ENCODE measurements at places on chromosomes 5 and 9.

GRCh38 chr5:132812781-132813598, at the start of gene SOWAHA:
Gene SOWAHA, plus strand, starts transcription at chr5:132813302. Its CDS starts 320 bp downstream, at chr5:132813622.
- DNase-seq, result no peak

- DNase-seq, result no peak
These were observed 111.9 kb downstream of the NTRK2 start for GRCh38 chr9:84781458-84781857.

GRCh38 chr5:177339107-177339638, 12.3 kb downstream of the LMAN2 start:
- no peak for DNase-seq

DNA sequence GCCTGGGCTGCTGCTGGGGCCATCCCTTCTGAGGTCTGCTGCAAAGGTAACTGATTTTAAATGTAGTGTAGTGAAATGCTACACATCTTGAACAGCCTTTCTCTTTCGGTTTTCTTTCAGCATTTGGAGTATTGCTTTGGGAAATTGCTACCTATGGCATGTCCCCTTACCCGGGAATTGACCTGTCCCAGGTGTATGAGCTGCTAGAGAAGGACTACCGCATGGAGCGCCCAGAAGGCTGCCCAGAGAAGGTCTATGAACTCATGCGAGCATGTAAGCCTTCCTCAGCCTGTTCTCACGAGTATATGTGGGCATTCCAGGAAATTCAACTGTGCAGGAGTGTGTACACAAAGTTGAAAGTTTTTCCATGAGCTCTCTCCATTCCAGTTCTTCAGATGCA, 18.3 kb downstream of the QRFP start:
- no peak for DNase-seq

- no peak for DNase-seq
These were observed 200.8 kb downstream of the CHSY3 start for GRCh38 chr5:130104895-130105688.

DNA sequence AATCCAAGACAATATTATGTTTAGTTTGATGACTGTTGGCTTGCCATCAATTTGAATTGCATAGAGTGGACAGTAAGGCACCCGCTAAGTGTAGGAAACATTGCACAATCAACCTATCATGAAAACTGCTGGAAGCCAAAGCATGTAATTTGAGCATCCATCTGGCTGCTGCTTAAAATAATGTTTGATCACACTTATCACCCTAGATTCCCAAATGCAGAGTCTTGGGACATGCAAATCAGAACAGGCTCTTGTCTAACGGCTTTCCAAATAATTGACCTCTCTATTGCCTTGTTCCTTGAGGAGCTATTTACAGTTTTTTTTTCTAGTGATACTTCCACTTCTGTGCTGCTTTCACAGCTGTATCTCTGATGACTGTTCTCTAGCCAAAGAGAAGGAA, 342.1 kb downstream of the PRR16 start:
- no peak for DNase-seq

- peak; percentile 39 for DNase-seq
These were observed 5.1 kb upstream of the RALGDS start for GRCh38 chr9:133125941-133126696.

GRCh38 chr9:137611623-137612609, 6.4 kb downstream of the ARRDC1 start:
- peak; percentile 61 for DNase-seq

DNA sequence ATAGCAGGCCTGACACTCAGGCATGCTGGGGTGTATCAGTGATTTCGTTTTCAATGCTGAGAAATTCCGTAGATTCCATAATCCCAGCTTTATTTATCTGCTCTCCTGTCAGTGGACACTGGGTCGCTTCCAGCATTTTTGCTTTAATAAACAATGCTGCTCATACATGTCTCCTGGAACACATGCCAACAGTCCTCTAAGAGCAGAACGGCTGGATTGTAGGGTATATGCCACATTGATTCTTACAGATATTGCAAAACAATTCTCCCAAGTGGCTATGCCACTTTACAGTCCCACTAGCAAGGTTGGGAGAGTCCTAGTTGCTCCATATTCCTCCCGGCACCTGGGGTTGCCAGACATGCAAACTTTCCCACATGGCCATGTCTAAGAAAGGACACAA, 81.9 kb downstream of the RAPGEF1 start:
- DNase-seq, result no peak

GRCh38 chr5:139138809-139139208, 59.4 kb downstream of the SIL1 start:
- DNase-seq, result peak; percentile 88

DNA sequence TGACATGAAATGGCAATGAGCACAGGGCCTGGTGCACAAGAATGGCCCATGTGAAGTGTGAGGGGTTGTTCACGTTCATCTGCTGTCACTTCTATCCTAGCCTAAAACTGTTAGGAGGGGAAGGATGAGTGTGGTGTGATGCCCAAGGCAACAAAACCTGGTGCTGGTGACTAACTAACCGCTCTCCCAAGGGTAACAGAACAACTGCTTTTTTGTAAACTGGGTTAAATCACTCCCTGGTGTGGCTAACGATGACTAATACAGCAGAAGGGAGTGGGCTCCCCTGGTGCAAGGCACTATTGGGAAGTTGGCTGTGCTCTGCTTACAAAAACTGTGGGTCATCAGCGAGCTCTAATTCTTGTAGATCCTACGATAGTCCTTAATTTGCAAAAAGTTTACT, 103.2 kb upstream of the VCAN start:
- no peak for DNase-seq

- DNase-seq, result no peak
These were observed 12.0 kb upstream of the ACSL6 start for GRCh38 chr5:132023258-132024116.

GRCh38 chr5:73764586-73764985, 138.6 kb downstream of the ARHGEF28 start:
- DNase-seq, result no peak

DNA sequence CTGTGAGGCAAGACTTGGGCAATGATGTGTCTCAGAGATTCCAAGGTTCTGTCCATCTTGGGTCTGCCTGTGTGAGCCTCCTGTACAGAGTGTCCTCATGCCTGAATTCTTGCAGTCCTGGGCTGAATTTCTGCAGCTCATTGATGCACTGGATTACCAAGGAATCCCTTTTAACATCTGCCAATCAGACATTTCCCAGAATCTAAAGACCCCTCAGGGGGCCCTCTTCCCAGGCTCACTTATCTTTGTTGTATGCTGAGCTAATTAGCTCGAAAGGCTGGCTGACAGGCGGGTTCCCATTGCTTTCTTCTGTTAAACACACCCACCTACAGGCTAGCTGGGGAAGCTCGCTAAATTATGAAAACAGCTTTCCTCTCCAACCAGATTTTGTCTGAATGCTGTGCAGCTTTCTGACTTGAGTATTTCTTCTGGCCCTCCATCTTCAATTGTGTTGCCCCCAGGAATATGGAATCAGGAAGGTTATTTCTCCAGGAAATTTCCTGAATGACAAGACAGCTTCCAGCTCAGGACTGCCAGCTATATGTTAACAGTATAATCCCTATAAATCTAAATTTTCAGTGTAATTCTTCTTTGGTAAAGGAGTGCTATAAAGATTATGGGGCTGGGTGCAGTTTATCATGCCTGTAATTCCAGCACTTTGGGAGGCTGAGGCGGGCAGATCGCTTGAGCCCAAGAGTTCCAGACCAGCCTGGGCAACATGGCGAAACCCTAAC, at the start of gene LIX1:
LIX1 (minus strand) TSS at position 91 of the 734 bp plus-strand sequence; CDS start at position 56, 35 bp downstream.
- peak; percentile 57 for DNase-seq

DNA sequence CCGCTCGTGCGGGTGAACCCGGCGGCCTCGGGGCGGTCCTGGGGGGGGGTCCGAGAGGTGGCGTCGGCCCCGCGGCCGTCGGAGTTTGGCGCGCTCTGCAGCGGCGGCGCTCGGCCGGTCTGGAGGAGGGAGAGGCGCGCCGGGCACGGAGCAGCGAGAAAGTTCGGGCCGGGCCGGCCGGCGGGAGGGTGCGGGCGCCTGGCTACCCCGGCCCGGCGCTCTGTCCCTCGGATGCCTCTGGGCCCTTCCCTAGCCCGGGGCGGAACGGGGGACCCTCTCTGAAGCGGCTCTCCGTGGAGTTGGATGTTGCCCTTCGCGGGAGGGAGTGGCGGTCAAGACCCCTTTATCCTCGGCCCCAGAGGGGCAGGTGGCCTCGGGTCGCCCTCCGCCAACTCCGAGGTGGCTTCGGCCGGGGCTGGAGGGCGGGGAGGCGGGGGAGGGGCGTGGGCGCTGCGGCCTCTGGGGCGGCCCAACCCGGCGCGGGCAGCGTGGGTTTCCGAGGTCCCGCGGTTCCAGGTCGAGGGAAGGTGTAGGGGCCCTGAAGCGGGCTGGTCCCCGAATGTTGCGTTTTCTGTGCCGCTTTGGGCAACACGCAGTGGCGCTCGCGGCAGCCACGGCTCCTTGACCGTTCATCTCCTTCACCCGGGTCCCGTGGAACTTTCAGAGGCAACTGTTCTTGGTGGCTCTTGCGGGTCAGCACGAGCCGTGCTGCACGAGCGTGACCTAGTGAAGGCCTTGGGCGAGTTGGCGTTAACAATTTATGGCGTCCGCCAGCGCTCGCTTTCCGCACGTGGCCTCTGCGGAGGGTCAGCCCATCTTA, 290.5 kb downstream of the DOCK8 start:
- no peak for DNase-seq
